ENCODE measurements at places on chromosomes 13 and 19.

DNA sequence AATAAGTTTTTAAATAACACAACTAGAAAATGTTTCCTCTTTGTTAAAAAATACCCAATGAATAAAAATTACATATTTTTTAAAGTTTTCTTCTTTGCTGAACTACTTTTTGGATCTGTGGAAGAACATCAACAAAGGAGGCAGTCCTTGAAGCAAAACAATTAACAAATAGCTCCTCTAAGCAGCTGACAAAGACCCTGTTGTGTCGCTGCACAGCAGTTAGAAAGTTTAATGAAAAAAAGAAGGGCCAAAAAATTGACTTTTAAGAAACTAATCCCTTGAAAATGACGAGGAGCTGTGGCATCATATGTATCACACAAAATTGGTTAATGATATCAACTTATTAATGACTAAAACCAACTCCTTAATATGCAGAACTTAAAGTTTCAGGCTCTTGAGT, 72.1 kb downstream of the SLITRK1 start:
- DNase-seq = no peak

DNA sequence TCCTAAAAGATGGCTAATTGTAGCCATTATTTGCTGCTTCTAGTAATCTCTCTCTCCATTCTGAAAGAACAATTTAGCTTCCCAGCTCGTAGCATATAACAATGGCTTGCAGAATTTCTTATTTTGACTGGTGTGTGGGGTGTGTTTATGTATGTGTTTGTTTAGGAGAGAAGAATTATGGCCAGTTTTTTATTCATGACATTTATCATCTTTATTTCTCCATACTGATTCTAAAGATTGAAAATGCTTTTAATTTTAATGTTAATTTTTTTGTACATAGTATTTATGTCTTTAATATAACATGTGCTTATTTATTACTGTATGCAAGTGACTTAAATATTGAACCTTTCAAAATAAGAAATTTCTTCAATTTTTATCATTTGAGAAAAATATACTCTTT, 115.8 kb upstream of the TMTC4 start:
- no peak for DNase-seq

GRCh38 chr13:85261757-85262346, 537.4 kb downstream of the SLITRK6 start:
- peak; percentile 38 for DNase-seq

- DNase-seq = no peak
These were observed 30.7 kb downstream of the ZNF844 start for GRCh38 chr19:12095111-12095790.

DNA sequence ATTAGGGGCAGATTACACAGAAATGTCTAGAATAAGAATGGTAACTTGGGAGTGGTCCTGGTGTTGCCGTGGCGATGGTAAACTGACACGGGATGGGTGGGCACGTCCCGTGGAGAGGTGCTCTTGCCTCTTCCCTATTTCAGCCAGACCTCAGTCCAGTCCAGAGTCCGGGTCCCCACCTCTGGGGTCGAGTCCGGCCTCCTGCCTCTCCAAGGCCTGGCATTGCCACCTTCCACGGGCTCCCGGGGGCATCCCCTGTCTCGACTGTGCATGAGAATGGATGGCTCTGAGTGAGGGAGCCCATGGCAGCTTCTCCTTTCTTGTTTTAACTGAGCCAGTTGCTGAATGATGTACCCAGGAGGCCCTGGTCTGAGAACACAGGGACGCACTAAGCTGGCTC, 142.3 kb downstream of the SOX1 start:
- no peak for DNase-seq

- DNase-seq = no peak
These were observed 399.6 kb downstream of the FGF14 start for GRCh38 chr13:102002287-102002686.

- no peak for DNase-seq
These were observed 73.3 kb downstream of the ALOX5AP start for GRCh38 chr13:30808600-30808999.

GRCh38 chr13:50026788-50027473, 11.7 kb downstream of the KCNRG start:
- no peak for DNase-seq

- no peak for DNase-seq
These were observed 14.7 kb downstream of the SIX5 start for GRCh38 chr19:45754323-45754722.

DNA sequence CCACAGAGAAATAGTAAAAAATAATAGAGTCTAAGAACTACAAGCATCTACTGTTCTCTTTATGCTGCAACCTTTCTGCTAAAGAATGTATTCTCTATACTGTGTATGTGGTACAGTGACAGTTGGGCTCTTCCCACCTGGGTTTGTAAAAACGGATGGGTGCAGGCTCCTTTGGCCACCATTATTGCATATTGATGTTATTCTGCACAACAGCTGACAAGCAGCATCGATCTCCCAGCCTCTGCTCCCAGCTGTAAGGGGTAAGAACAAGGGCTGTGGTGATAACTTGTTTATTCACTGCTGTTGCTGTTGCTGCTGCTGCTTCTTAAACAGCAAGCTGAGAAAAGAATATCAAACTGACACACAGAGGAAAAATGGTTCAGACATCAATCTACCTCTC, 56.1 kb downstream of the KCNRG start:
- DNase-seq = no peak

GRCh38 chr13:49454388-49455006, 10.4 kb downstream of the SETDB2 start:
- no peak for DNase-seq

DNA sequence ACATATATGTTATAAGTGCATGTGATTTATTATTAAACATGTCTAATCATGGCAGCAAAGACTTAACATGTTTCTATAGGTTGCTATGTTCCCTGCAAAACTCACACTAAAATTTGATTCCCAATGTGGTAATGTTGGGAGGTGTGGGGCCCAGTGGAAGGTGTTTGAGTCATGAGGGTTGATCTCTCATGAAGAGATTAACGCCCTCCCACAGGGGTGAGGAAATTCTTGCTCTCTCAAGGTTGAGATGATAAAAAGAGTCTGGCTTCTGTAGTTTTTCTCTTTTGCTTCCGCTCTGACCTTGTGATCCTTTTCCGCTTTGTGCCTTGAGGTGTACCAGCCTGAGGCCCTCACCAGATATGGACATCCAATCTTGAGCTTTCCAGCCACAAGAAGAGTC, 737.5 kb upstream of the SLITRK5 start:
- DNase-seq = no peak

DNA sequence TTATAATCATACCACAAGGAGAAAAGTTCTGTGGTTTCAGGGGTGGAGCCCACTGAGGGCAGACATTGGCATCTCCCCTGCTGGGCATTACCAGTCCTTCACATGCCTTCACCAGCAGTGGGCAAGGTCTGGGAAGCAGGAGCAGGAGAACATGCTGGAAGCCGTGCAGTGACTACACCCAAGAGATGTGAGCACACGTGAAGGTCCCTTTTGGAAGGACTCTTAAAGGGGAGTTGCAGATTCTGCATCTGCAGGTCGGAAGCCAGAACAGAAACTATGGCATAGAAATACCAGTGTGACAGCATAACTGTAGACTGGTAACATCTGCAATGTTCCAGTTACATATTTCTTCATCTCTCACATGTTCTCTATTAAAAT, 26.9 kb upstream of the KL start:
- no peak for DNase-seq

GRCh38 chr19:6022570-6023064, 44.7 kb upstream of the RANBP3 start:
- no peak for DNase-seq

DNA sequence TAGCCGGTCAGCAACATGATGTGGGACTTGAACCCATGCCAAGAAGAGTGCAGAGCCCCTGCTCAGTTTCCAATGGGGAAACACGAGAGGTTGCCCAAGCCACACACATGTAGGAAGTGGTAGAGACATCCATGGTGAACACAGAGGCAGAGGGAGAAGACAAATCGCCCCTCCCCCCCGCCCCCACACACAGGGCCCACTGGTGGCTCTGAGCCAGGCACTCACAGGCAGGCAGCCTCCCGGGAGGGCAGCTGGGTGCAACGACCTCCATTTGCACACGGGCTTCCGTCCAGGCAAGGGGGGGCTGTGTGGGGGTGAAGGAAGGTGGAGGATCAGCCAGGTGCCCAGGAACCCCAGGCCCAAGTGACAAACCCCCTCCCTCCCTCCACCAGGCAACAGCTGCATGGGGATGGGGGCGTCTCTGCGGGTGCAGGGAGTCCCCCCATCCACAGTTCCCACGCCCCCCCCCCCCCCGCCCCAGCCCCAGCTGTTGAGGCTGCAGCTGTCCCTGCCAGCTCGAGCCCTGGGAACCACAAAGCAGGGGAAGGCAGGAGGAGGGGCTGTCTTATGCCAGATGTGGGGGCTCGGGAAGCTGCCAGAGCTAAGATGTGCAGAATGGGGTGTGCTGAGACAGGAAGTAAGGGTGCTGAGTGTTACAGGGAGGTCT, 3.4 kb downstream of the NOTCH3 start:
- no peak for DNase-seq

DNA sequence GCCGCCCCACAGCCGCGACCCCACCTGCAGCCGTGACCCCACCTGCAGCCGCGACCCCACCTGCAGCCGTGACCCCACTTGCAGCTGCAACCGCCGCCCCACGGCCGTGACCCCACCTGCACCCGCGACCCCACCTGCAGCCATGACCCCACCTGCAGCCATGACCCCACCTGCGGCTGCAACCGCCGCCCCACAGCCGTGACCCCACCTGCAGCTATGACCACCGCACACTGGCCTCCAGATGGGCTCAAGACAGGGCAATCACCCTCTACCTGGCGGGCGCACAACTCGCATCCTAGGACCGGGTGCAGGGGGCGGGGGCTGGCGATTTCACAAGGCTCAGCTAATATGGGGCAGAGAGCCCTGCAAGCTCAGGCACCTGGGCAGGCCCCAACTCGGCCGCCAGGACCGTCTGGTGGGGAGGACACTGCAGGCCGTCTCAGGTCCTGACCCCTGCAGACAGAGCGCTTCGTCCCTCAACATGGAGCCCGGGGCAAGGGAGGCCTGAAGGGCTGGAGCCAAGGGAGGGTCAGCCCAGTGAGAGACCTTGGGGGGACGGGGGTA, 15.1 kb downstream of the SBNO2 start:
- no peak for DNase-seq

DNA sequence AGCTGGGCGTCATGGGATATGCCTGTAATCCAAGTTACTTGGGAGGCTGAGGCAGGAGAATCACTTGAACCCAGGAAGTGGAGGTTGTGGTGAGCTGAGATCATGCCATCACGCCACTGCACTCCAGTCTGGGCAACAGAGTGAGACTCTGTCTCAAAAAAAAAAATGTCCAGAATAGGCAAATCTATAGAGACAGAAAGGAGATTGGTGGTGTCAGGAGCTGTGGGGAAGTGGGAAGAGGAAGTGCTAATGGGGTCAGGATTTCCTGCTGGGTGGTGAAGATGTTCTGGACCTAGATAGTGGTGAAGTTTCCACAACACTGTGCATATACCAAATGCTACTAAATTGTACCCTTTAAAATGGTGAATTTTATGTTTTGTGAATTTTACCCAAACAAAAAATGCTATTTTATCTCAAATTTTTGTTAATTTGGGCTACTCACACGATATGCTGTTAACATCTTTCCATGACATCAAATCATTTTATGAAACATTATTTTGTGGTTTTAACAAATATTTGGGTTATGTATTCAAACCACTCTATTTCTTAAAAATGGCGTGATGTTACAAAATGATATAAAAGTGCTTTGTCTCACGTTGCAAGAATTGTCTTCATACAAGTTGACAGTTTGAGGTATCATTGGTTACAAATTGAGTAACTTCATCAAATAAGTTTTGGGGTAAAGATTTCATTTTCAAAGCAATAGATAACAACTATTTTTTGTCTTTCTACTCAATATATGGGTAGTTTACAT, 7.4 kb upstream of the CYP4F3 start:
- no peak for DNase-seq

All from SHP77 treated with DMSO at 0.1 percent for 48 hours (cell line).